ENCODE measurements at places on chromosomes 16 and 17.

DNA sequence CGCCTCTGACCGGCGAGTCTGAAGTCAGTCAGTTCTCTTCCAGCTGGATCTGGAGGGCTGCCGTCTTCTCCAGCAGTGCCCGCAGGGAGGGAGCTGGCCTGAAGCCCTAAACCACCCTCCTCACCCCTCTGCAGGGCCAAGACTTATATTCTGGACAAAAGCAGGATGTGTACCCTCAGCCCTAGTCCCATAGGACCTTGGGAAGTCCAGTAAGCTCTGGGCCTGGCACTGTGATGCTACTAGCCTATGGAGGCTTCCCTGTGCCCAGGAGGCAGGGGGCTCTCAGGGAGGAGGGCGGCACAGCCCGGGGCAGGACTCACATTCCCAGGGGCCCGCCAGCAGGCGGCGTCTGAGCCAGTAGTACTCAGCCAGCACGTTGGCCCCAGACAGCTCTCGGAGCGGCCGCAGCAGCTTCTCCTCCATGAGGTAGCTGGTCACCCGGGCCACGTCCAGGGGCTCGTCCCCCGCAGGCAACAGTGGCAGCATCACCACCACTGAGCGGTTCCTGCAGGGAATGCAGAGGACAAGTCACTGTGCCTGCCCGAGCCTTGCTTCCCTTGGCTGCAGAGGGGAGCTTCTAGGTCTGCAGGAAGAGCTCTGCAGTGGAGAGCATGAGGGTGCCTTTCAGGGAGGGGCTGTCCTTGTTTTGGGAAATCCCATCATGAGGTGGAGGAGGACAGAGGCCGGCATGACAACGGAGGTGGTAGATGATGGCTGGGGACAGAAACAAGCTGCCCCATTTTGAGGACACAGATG, 41.7 kb downstream of the RMI2 start:
- peak; percentile 92 for DNase-seq

- DNase-seq, result no peak
Observed at GRCh38 chr17:67353929-67354574, 12.3 kb downstream of the PSMD12 start.

- no peak for DNase-seq
Observed at GRCh38 chr16:1932050-1933028, 10.7 kb downstream of the MSRB1 start.

- DNase-seq, result no peak
Observed at GRCh38 chr17:81419886-81420768, 24.9 kb downstream of the BAHCC1 start.

- DNase-seq, result no peak
Observed at GRCh38 chr16:31277659-31278260, 18.0 kb downstream of the ITGAM start.

Data from H1 (cell line).